ENCODE measurements at places on chromosomes 13 and 19.

DNA sequence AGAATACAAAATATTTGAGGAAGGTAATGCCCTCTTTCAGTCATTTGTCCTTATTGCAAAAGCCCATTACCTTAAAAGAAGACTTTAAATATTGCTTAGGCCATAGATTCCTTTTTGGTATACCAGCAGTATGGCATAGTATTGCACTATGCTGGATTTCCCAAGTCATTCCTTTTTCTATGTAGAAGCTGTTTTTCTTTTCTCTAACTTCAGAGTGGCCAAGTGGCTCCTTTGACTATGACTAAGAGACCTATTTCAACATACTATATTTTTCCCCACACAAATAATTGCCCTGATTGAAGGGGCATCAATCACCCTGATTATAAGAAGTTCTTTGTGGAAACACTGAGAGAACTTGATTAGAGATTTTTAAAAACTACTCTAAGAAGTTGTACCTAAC lies 68.6 kb downstream of the UFM1 start:
- DNase-seq = no peak

DNA sequence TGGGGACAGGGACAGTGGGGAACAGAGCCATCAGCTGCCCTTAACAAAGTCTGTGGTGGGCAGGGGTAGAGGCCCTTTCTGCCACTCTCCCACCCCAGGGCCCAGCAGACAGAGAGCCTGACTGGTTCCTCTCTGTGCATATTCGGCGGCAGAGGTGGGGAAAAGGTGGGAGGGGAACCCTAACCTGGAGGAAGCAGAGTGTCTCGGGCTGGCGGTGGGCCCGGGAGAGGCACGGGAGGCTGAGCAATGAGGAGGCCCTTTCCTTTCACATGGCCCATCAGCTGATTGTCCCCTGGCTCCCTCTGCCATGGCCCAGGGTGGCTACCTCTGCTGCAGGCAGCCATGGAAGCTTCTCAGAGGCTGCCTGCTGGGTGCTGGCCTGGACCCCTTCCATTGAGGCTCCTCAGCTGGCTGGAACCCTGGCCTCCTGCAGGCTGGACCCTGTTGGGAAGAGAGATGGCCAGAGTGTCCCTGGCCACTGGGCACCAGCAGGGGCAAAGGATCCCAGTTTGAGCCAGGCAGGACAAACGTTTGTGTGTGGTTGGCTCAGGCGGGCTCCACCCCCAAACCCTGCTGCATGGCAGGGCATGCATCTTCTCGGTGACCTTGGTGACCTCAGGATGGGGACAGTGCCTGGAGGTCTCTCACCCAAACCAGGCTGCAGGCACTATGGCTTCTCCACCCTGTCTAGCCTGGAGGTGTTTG lies 202.8 kb upstream of the ZNF536 start:
- DNase-seq = no peak

- DNase-seq = peak; percentile 67
These were observed 1.0 kb downstream of the CEBPA start for GRCh38 chr19:33301144-33301899.

DNA sequence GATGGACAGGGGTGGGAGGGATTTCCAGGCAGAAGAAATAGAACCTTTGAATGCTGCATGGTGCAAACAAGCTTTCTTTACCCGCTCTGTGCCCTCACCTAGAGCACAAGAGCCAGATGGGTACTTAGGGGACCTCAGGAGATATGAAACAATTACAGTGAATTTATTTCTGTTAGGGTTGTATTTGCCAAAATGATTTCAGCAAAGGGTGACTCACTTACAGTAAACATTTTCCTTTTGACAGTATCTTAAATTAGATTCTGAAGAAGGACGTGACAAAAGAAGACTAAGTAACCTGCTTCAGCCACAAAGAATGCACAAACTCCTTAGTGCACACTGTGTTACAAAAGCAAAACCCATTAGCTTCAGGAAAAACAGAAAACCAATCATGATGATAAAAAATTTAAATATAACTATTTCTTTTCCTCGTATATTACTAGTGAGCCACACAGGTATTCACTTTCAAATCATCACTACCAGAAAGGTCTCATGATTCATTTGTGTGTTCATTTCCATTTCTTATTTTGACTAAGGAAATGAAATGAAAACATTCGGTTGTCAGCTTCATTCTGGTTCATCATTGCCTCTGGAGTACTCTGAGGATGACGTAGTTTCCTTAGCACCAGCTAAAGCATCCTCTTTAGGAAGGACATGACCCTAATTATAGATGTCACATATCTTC lies 158.8 kb downstream of the NHLRC3 start:
- no peak for DNase-seq

GRCh38 chr19:13987101-13987890 lies 18.8 kb downstream of the RFX1 start:
- DNase-seq = peak; percentile 81

DNA sequence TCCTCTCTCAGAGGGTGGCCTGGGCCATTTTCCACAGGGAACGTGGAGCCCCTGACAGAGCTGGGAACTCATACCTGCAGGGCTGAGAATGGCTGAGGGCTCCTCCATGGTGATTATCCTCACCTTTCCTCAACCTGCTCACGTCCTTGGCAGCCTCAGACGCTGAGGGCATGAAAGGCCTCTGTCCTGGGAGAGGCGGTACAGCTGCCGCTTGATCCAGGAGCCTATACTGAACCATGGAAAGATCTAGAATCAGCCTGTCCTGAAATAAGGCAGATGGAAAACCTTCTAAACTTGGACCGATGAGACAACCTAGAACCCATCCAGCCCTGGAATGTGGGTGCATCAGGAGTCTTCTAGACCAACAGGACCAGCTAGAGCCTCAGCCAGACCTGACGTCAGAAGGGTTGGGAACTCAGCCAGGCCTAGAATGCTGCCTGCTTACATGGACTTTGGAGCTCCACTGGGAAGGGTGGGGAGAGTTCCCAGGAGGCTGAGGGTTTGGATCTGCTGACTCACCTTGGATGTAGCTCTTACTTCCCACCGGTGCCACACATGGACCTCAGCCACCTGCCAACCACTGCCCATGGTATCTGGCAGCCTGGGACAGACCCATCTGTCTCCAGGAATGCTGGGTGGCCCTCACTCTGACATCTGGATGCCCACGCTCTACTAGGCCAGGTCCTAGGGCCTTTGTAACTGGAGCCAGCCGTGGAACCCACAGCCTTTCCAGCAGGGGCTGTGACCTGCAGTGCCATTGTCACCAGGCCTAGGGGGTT lies 7.5 kb downstream of the KCTD15 start:
- peak; percentile 93 for DNase-seq

- DNase-seq = no peak
These were observed 5.6 kb upstream of the ATP11A start for GRCh38 chr13:112684071-112684845.

DNA sequence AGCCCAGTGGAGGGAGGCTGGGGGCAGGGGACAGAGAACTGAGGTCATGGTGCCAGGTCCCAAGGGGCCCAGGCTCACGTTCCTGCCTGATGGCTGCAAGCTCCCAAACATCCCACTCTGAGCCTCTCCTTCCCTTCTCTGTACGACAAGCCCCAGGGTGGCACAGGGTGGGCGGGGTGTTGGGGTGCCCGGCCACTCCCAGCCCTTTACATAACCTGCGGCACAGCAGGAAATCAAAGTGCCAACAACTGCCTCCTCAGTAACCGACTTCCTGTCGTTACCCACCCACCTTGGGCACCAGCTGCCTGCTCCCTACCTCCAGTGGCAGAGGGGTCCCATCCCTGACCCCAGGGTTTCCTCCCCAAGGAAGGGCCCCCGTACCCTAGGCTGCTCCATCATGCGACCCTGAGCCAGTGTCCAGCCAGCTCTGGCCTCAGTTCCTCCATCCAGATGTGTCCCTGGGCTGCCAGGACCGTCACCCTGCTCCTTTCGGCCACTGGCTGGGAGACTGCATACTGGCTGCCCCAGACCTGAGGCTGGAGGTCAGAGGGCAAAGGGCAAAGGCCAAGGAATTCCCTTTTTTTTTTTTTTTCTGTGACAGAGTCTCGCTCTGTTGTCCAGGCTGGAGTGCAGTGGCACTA lies 27.7 kb upstream of the NFIC start:
- peak; percentile 78 for DNase-seq

DNA sequence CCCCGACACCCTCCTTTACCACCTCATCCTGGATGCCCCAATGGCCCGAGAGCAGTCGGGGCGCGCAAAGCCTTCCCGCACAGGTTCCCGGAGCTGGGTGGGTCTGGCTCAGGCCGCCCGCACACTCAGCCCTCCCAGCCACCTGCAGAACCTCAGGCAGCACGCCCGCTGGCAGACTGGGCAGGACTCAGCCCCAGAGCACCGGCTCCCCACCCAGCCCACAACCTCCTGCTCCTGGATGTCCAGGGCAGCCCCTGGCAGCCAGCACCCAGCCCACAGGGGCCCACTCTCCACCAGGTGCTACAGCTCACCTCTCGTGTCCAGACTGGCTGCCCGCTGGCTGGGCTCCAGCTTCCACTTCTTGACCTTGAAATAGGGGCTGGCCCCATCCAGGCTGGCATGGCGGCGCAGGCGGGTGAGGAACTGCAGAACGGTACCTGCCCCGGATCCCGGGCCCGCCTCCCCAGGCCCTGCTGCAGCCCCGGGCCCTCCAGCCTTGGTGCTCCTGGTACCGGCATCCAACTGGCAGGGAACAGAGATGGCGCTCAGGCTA lies 4.6 kb downstream of the CBARP start:
- DNase-seq = no peak

DNA sequence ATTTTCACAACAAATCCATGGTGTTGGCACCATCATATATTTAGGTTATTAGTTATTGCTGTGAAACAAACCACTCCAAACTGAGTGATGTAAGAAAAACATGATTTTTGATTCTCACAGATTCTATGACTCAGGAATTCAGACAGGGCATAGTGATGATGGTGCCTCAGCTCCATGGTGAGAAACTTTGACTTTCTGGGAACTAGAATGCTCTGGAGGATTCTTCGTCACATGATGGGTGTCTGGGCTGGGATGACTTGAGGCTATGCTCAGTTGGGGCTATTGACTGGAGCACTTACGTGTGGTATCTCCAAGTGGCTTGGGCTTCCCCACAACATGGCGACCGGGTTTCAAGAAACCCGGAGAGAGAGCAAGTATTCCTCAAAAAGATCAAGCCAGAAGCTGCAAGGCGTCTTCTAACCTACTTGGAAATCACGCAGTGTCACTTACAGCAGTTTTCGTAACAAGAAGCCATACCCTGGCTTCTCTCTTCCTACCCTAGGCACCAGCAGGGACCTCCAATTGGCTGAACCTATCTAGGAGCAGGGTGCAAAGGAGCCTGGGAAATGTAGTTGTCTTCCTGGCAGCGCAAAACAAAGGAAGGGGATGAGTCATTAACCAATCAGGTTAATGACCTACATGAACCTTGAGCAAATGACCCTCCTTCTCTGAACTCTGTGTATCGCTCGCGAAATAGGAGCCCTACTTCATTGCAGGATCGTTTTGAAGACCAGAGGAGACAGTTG lies 22.4 kb downstream of the VAV1 start:
- DNase-seq = no peak
